ENCODE measurements at places on chromosomes 5 and 9.
A peak's percentile ranks its signal among the peaks of the same experiment; 100 is the strongest.

GRCh38 chr9:23841304-23841703 is 15.3 kb upstream of the ELAVL2 start:
- DNase-seq = no peak

- DNase-seq = no peak
Observed at GRCh38 chr5:24444414-24444813, 200.4 kb downstream of the CDH10 start.

- no peak for DNase-seq
Observed at GRCh38 chr5:151005187-151005949, 15.0 kb upstream of the GPX3 start.

DNA sequence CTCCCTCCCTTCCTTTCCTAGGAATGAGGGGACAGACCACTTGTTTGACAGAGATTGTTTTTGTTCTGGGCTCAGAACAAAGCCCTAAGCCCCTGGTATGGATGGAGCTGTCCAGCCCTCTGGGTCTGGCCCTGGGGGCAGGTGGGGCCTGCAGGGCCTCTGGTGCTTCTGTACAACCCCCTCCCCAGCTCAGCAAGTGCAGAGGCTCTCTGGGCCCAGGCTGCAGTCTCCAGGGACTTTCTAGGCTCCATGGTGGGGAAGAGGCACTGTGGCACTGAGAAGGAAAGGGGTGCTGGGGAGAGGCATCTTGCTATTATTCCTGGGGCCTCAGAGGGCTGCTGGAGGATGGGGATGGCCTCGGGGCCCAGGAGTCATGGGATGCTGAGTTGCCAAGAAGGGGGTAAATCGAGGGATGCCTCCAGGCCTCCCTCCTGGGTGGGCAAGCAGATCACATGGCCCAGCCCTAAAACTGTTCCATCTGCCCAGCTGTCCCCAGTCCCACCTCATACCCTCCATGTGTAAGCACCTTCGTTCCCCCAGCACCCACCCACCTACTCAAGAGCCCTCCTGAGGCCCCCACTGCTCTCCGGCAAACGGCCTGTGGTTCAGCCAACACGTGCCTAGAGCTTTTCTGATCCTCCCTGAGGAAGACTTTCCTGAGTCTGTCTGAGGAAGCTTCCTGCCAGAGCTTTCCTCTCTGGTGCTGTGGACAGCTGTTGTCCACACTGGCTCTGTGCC is 225.7 kb downstream of the CACNA1B start:
- DNase-seq = no peak

- no peak for DNase-seq
Observed at GRCh38 chr5:473551-474192, 30.7 kb downstream of the EXOC3 start.

GRCh38 chr9:127635201-127635735 is 23.2 kb downstream of the STXBP1 start:
- peak; percentile 14 for DNase-seq

- DNase-seq = no peak
Observed at GRCh38 chr5:135511761-135512575, 23.8 kb downstream of the NEUROG1 start.

- no peak for DNase-seq
Observed at GRCh38 chr9:87034841-87035240, 87.5 kb upstream of the GAS1 start.

- DNase-seq = no peak
Observed at GRCh38 chr5:38827525-38827924, 18.3 kb upstream of the OSMR start.

- DNase-seq = no peak
Observed at GRCh38 chr9:16830806-16831205, 39.7 kb downstream of the BNC2 start.

DNA sequence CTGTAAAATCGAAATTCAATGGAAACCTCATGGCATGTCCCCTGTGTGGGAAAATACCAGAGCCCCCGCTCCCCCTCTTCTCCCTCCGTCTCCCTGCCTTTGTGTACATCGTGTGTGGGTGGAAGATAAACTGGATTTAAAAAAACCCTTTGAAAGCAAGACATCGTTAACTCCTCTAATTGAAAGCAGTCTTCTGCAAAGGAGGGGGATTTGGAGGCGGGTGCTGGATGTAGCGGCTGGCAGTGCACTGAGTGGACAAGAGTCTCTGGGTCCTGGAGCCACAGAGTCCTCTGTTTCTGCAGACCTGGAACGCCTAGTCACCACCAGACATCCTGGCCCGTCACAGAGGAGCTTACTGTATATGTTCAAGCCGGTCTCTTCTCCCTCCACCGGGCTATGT is 169.4 kb downstream of the PAPPA start:
- DNase-seq = no peak

- no peak for DNase-seq
Observed at GRCh38 chr9:95807326-95807947, 68.1 kb upstream of the ERCC6L2 start.

DNA sequence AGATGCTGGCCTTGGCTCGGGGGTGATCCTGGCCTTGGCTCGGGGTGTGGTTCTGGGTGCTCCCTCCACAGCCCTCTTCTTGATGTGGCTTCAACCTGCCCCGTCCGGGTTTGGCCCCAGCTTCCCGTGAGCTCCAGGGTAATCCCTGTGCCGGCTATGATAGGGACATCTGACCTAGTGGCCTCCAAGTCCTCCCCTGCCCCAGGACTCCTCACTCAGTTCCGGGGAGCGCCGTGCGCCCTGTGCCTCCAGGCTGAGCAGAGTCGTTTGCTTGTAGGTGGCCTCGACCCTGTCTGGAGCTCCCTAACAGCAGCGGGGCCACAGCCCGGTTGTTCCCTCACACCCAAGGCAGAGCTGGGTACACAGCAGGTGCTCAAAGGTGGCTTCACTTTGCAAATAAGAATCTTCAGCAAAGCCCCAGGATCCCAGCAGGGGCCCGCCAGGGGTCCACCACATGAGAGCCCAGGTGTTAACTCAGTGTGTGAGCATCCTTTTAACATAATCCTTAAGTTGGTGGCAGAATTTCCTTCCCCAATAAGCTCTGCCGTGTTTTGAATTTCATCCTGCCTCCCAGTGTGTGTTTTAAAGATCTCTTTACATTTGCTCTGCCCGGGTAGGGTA is 32.3 kb upstream of the CEP72 start:
- DNase-seq = no peak

- DNase-seq = no peak
Observed at GRCh38 chr9:137077758-137078693, 709 bp downstream of the UAP1L1 start.

DNA sequence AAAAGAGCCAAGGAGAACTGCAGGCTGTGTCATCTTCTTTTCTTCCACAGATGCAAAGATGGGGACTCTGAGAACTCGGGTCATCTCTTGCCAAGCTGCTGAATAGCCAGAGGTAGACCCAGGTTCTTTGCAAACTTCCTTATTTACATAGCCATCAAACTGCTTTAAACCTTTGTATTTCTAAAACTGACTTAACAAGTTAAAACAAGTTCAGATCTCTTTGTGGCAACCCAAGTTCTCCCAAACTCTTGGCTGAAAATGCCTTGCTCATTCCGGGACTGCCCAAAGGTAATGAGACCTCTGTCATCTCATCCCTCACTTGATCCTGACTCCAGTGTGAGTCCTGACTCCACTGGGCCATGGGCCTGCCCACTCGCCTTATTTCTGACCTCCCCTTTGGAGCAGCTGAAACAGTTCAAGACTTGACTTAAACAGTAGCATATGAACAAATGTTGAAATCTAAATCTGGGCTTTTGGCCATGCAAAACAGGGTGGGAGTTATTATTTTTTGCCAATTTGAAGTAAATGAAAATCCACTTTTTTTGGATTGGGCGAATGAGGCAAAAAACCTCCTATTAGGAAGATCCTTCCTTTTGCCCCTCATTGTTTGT is 50.6 kb downstream of the FBXL7 start:
- DNase-seq = no peak

DNA sequence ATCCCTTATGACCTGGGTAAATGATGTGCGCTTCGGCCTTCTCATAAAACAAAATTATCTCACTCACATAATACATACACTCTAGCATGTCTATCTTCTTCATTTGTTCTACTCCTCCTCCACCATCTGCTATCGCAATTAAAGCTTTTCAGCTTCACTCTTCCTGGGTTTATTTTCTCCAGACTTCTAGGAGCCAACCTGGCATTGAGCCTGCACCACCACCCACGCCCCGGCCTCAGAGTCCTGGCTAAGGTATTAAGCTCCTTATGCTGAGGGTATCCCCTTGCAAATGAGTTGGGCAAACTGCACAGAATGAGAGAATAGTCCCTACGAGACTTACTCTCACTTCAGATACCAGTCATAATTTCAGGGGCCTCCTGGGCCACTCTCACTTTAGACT is 236.1 kb upstream of the CDH12 start:
- no peak for DNase-seq

- DNase-seq = no peak
Observed at GRCh38 chr5:93267276-93267675, 313.7 kb downstream of the NR2F1-AS1 start.

DNA sequence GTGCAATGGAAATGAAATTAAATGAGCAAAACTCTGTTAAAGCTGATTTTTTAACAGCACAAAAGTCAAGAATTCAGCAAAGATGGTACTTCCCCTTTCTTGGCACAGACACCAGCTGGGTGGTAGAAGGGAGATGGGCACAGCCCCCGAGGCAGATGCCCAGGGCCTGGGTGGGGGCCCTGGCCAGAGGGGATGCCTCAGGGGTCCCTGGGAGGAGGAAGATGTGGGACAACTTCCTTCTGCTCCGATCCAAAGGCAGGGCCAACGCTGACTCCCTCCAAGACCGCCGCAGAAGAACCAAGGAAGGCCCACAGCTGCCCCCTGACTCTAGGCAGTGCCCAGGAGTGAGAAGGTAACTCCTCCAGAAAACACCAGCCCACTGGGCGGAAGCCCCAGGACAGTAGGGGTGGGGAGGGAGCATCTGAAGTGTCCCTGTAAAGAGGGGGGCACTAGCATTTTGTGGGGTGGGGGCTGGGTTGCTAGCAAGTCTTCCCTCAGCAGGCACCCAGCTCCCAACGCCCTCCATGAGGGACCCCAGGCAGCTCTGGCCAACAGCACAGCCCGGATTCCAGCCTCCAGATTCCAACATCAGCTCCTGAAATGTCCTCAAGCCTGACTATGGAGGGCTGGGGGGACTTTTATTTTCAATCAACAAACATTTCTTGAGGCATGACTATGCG is 4.9 kb downstream of the NACC2 start:
- no peak for DNase-seq

DNA sequence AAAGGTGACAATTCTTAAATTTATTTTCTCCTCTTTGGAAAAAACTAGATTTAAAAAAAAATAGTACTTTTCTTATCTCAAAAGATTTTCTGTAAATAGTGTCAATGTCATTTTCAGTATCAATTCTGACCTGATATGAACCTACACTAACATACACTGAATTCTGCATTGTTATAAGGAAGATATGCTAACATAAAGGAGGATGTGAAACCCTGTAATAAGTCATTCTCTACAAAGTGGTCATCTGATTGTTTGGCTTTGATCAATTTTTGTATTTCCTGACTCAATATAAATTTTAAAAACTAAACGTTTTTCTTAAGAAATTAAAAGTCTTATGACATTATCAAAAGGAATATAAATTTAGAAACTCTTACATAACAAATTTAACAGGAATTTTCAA is 233.6 kb upstream of the EDIL3 start:
- no peak for DNase-seq

DNA sequence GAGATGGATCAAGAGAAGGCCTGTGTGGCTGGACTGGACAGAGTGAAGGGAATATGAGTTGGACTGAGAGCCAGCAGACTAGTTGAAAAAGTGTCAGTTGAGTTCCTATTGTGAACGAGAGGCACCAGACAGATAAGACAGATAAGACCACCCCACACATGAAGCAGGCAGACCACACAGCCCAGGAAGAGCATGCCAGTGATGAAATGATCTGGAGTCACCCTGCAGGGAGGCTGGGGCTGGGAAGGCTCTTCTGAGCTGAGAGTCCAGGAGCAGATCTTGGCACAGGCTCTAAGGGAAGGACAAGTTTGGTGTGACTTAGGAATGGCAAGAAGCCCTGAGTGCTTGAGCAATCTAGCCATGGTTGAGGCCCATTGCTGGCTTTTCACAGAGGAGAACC is 10.6 kb upstream of the SLC25A48 start:
- DNase-seq = no peak

DNA sequence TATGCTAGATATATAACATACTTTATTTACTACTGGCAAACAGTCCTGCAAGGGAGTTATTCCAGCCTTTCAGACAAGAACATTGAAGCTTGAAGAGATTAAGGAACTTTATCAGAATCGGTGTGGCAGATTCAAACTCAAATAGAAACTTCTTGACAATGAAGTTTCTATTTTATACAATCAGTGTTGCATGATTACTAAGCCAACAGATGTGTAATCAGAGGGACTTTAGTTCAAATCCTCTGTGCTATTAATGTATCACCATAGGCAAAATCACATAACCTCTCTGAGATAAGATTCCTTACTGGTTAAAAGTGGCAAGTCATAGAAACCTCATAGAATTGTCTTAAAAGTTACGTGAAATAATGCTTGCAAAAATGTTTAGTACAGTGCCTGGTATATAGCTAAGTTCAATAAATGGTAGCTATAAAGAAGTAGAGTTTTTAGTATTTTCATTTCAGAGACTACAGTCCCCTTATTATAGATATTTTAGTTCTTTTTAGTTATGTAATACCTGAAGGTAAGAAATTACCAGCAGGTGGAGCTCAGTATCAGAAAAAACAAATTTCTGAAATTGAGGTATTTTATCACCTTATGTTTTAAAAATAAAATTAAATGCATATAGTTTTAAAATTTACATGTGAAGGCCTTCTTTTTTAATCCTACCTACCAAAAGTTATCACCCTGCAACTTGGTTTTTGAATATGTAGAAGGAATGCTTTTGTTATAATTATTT is 172.1 kb downstream of the FER start:
- no peak for DNase-seq

- DNase-seq = peak; percentile 95
Observed at GRCh38 chr5:154368041-154368800, 77.6 kb upstream of the SAP30L start.

GRCh38 chr9:3497401-3497800 is 28.4 kb downstream of the RFX3 start:
- DNase-seq = peak; percentile 28

GRCh38 chr9:81826517-81826906 is 101.7 kb upstream of the SPATA31D4 start:
- no peak for DNase-seq

DNA sequence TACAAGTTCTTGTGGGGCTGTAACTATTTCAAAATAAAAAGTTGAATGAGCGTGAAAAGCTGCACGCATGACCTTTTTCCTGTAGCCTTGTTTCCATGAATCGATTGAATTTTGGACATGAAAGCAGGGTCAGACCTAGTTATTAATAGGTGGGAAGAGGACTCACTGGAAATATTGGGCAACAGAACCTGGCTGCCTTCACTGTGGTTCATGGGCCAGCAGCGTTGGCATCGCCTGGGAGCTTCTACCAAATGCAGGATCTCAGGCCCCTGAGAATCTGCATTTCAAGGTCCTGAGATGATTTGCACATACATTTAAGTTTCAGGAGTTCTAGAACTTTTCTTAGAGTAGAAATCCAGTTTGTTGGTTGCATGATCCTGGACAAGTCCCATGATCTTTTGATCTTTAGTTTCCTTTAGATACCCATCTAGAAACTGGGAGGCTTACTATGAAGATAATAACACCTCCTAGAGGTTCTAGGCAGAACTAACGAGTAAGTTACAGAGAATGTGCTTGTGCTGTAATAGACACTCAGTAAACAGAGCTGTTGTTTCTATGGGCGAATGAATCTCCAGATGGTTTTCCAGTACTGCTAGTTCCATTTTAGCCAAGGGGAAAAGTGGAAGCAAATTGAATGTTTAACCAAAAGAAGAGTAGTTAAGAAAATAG is 12.4 kb downstream of the ANKRD33B start:
- no peak for DNase-seq
